Activated CD8-positive, alpha-beta memory T cell treated with anti-CD3 and anti-CD28 coated beads, Interleukin-2, amount 10 ng/mL, durations not matched to agents 7 days and 5 days (primary cell): ENCODE measurements at places on chromosomes 11 and 22. TPM values are rescaled to one million over a fixed set of nuclear protein-coding genes. Genes with fewer than 3 reads are reported as not detected.
A peak's percentile ranks its signal among the peaks of the same experiment; 100 is the strongest.

- DNase-seq: peak; percentile 47
These were observed 627 bp downstream of the ASCL2 start for GRCh38 chr11:2269601-2270321.

GRCh38 chr11:86255896-86256295, 11.3 kb downstream of the EED start:
- DNase-seq: no peak

DNA sequence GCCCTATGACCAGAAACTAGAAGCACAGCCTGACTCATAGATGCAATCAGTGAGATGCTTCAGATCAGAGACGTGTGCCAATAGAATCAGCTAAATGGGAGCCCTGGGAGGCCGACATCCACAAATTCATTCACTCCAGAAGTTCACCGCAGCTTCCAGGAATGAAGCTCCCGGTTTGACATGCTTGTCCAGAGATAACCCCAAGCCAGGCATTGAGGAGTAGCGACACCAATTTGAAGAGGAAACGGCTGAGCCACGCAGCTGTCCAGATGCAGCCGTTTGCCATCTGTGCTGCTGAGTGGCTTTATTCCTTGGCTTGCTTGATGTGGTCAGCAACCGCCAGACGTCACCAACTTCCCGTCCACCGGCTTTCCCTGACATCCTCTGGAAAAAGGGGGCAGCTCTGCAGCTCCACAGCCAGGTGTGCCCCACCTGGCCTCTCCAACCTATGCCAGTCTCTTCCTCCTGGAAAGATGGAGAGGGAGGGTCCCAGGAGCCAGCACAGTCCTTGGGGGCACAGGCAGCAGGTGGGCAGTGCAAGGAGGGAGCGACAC, 123.9 kb upstream of the OPCML start:
- DNase-seq: no peak

DNA sequence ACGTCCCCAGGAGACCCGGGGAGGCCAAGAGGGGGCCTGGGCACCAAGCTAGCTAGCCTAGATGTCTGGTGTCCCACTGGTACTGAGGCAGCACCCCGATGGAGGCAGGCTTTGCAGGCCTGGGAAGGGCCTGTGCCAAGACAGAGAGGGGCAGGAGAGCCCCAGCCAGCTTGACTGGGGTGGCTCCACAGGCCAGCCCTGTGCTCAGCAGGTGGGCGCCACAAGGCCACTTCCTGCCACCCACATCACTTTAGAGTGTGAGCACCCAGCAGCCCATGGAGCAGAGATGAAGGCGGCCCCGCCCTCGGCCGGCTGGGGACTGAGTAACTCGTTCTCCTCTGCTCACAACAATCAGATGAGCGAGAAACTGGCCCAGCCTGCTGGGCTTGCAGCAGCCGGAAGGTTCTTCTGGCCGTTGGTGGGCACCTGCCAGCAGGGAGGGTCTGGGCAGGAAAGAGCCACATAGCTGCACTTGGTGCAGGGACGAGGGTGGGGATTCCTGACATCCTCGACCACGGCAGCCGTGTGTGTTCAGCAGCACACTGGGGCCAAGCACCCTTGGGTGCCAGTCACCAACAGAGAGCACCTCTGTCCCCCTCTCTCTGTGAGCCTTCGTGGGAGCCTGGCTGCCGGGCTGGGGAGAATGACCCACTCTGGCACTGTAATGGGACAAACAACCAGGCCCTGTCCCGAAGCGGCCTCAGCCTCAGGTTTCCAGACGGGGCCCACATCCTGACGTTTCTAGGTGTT, 7.6 kb downstream of the OSBPL5 start:
- no peak for DNase-seq

- DNase-seq: no peak
These were observed 190.7 kb downstream of the SNX19 start for GRCh38 chr11:130725421-130726233.

DNA sequence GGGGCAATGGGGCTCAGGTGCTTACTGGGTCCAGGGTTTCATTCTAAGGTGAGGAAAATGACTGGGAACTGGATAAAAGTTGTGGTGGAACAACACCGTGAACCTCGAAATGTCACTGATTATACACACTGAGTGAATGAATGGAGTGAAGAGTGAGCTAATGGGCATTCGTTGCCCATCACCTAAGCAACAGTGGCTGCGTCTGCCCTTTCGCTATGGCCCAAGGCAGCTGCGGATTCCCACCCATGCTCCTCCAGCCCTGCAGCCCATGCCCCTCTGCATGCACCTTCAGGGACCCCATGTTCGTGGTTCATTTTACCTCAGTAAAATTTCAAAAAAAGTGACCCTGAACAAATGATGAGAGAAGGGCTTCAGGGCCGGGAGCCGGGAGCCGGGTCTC, 196.3 kb downstream of the CTTN start:
- DNase-seq: no peak

- no peak for DNase-seq
These were observed 32.6 kb downstream of the PPFIBP2 start for GRCh38 chr11:7546324-7546791.

GRCh38 chr11:44629732-44630345, 64.4 kb downstream of the CD82 start:
- no peak for DNase-seq

- DNase-seq: no peak
These were observed 64.1 kb upstream of the ALX4 start for GRCh38 chr11:44374001-44374400.

GRCh38 chr11:67317888-67318555, 14.7 kb downstream of the SSH3 start:
- no peak for DNase-seq

DNA sequence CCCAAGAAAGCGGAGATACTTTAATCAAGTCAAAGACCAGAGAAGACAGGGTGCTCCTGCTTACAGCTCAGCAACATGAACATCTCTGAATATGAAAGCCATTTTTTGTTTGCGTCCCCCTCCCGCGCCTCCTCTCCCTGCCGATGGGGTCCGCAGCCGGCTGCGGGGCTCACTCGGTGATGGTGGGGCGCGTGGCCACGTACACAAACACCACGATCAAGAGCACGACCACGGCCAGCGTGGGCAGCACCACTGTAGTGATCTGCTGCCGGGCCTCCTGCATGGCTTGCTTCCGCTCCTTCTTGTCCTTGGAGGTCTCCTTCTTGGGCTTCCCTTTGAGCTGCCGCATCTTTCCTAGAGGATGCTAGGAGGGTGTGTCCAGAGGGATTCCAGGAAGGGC, 64.3 kb downstream of the SMCO4 start:
- DNase-seq: no peak

GRCh38 chr11:62069986-62070919, 53.6 kb upstream of the INCENP start:
- no peak for DNase-seq

GRCh38 chr11:60906132-60906972, at the start of gene PRPF19:
PRPF19 (minus strand) TSS chr11:60906585; CDS start chr11:60906382, 203 bp downstream.
- DNase-seq: peak; percentile 99

- peak; percentile 56 for DNase-seq
These were observed 5.2 kb downstream of the PCSK7 start for GRCh38 chr11:117226388-117227385.

- no peak for DNase-seq
These were observed 13.4 kb upstream of the ACR start for GRCh38 chr22:50724616-50725015.

- DNase-seq: no peak
These were observed 3.2 kb downstream of the CHKA start for GRCh38 chr11:68117853-68118470.

- no peak for DNase-seq
These were observed 156.1 kb downstream of the HIPK3 start for GRCh38 chr11:33413301-33413700.

Gene KCNQ1OT1
- total RNA-seq: 0.44 TPM

Gene KCNK4
- not detected for total RNA-seq

Gene SLC43A1
- total RNA-seq: 24.6 TPM

Gene TSSK2
- total RNA-seq: not detected

Gene GRM5
- total RNA-seq: not detected
